ENCODE measurements at places on chromosomes 7 and 10. TPM values are rescaled to one million over a fixed set of nuclear protein-coding genes. Genes with fewer than 3 reads are reported as not detected.

Gene FAM25G
- not detected for polyA plus RNA-seq

Gene C10orf53
- not detected for polyA plus RNA-seq

Gene CYP2W1
- 1.2 TPM for polyA plus RNA-seq

- no peak for DNase-seq
Observed at GRCh38 chr7:17318146-17318545, 19.7 kb downstream of the AHR start.

GRCh38 chr7:134375206-134375605 is 58.5 kb upstream of the SLC35B4 start:
- DNase-seq, result no peak

DNA sequence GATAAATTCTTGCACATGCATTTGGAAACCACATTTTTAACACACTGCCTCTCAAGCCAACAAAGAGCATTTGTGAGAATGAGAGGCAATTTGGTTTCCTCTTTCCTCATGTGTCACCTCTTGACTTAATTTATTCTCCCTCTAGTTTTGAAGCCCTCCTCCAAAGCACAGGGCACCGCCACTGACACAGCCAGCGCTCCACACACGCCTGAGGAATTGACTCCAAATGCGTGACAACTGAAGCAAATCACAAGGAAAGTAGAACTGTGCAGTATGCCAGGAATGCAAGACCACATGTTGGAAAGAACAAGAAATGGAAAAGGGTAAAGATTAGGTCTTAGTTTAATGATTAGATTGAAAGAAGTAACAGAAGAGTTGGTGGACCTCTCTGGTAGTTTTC is 173.3 kb downstream of the LSM5 start:
- DNase-seq, result no peak

Gene MKI67
- polyA plus RNA-seq, result 50.3 TPM

DNA sequence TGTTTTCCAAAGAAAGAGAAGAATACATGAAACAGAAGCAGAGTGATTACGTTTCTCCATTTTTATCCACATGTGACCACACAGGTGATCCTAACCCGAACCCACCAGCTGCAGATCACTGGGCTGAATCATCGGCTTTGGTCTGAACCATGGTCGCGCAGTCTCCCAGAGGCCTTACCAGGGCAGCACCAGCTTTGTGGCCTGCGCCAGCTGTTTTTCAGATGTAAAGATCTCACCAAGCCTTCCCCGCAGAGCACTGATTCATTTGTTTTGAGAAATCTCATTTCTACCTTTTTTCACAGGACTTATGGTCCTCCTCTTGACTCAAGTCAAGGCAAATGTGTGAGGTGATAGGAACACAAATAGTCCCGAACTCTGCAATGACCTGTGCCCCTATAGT is 207.0 kb upstream of the PPP2R2D start:
- DNase-seq, result no peak

GRCh38 chr7:23347682-23348180 is 48.6 kb downstream of the MALSU1 start:
- no peak for DNase-seq

- no peak for DNase-seq
Observed at GRCh38 chr10:70188768-70189167, 18.5 kb upstream of the SAR1A start.

DNA sequence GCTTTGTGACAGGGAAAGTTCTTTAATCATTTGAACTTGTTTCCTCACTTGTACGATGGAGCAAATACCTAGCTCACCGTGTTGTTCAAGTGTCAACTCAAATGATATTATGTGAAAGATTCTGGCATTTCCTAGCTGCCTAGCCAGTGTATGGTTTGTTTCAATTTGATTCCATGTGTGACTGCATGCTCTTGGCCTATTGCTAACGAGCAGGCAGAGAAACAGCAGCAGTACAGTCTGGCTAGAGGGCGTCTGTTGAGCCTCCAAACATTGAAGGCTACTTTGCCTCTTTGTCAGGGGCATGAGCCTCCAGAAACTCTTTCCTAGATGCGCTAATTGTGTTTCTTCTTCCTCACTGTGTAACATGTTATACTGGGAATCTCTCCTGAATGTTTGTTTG is 417.4 kb downstream of the EXOC4 start:
- no peak for DNase-seq

Gene GIMAP8
- polyA plus RNA-seq, result 11.5 TPM

- DNase-seq, result no peak
Observed at GRCh38 chr7:123939784-123940183, 14.7 kb downstream of the SPAM1 start.

GRCh38 chr7:4833176-4833575 is 28.7 kb downstream of the PAPOLB start:
- DNase-seq, result no peak

DNA sequence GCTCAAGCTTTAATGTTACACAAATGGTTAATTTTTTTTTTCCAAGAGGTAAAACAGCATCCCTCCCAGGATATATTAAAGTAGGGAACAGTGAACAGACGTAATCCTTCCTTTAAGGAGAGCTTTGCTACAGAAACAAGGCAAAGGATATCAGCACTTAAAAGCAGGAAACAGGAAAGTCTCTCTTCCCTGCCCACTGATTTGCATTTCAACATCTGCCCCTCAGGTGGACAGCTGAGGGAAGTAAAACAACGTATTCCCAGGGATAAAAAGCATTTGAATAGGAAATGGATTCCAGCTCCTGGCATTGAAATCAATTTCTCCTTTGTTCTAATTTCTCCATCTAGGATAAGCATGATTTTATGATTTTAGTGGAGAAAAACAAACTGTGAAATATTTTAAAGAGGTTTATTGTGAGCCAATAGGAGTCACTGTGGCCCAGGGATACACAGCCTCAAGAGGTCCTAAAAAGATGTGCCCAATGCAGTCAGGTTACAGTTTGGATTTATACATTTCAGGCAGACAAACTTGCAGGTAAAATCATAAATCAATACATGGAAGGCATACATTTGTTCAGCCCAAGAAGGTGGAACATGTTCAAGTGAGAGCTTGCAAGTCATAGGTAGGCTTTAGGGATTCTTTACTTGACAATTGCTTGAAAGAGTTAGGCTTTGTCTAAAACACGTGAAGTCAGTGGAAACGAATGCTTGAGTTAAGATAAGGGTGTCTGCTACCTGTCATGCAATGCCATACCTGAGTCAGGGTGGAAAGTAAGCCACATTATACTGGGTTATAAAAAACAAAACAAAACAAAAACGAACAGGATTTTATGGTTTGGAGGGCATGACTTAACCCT is 286.2 kb upstream of the VWC2 start:
- no peak for DNase-seq

Gene DENND2A
- polyA plus RNA-seq, result 40.3 TPM

Gene PLAC9
- 12.6 TPM for polyA plus RNA-seq

DNA sequence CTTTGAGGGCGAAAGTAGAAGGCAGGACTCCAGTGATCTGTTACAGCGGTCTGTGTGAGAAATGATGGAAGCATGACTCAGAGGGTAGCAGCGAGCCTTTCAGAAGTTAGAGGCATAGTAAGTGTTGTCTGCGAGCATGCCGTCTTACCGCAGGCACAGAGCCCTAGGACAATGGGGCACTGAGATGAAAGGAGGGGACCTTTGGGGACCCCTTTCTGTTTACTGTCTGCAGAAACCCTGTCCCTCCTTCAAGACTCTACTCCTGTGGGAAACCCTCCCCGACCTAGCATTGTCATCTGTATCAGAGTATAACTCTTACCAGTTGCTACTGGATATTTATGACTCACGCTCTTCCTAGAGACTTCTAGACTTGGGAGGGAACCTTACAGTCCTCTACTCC is 87.2 kb upstream of the AGK start:
- no peak for DNase-seq

Gene CPED1
- 30.1 TPM for polyA plus RNA-seq

GRCh38 chr7:121062671-121063279 is 74.3 kb downstream of the CPED1 start:
- no peak for DNase-seq

Gene ALOX5
- polyA plus RNA-seq, result 1.9 TPM

- DNase-seq, result no peak
Observed at GRCh38 chr7:32941681-32942414, 15.4 kb upstream of the FKBP9 start.

DNA sequence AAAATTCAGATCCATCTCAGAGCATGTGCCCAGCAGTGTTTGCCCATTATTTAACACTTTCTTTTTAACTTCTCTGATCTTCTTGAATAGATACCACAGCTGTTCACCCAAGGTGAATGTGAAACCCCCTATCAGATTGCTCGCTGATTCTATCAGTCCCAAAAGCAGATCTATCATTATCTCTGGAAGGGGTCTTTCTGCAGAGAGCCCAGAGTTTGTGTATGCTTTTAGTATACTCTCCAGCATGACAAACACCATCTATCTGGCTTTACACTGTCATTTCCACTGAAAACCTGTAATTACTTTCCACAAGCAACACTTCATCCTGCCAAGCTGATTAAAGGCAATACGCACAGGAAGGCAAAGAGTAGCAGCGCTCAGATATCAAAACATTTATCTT is 168.2 kb downstream of the CACNA2D1 start:
- no peak for DNase-seq

GRCh38 chr10:24822590-24822989 is 98.9 kb upstream of the ARHGAP21 start:
- no peak for DNase-seq

- DNase-seq, result no peak
Observed at GRCh38 chr10:32963096-32963495, 5.1 kb upstream of the ITGB1 start.

- DNase-seq, result no peak
Observed at GRCh38 chr7:47484457-47484856, 97.5 kb downstream of the TNS3 start.

Gene LRRC61
- polyA plus RNA-seq, result 26.1 TPM

- DNase-seq, result no peak
Observed at GRCh38 chr7:158682456-158682855, 22.1 kb downstream of the NCAPG2 start.

Gene CYTH3
- 37.3 TPM for polyA plus RNA-seq

- DNase-seq, result no peak
Observed at GRCh38 chr7:143460271-143460979, 17.2 kb downstream of the TAS2R60 start.

Gene LHFPL3
- polyA plus RNA-seq, result 7.1 TPM

GRCh38 chr10:125103924-125104323 is 56.4 kb downstream of the CTBP2 start:
- DNase-seq, result no peak

GRCh38 chr7:146943483-146943882 is 826.9 kb downstream of the CNTNAP2 start:
- DNase-seq, result no peak

Gene UBE2D1
- polyA plus RNA-seq, result 53.1 TPM

Gene PRDX3
- 307 TPM for polyA plus RNA-seq

GRCh38 chr7:30328381-30328780 is 44.0 kb downstream of the ZNRF2 start:
- DNase-seq, result no peak

Gene NOS3
- polyA plus RNA-seq, result 14.2 TPM

GRCh38 chr7:98879198-98879978 is 1.1 kb downstream of the TRRAP start:
- DNase-seq, result no peak

Gene CDK1
- polyA plus RNA-seq, result 73.7 TPM

GRCh38 chr10:110805292-110805691 is 66.4 kb upstream of the PDCD4 start:
- DNase-seq, result no peak

DNA sequence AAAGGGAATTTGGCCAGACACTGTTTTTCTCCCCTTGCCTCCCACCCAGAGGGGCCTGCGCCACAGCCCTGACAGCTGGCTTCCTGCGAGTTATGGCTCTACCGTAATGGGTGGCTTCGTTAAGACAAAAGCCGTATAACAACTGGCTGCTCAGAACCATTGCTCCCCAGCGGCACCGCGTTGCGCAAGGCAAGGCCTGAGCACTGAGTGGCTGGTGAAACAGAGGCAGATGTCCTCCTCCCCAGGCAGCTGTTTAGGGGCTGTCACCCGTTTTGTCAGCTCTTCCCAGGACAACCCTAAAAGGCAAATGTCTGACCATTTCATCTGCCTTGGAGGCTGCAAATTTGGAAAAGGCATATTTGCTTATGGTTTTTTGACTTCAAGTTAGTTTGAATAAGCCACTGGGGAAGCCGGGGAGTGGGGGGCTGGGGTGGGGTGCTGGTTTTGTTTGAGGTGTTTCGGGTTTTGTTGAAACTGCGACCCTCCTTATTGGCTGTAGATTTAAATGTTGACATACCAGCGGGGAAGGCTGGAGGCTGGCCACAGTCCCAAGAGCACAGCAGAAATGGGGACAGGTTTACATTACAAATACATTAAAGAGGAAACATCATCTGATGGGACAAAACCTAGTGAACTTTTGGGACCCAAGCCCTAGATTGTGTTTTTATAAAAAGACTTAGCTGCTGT is 681 bp upstream of the SPOCK2 start:
- DNase-seq, result no peak

Gene HHEX
- polyA plus RNA-seq, result 11.1 TPM

- no peak for DNase-seq
Observed at GRCh38 chr7:135801877-135802276, 53.3 kb upstream of the FAM180A start.

DNA sequence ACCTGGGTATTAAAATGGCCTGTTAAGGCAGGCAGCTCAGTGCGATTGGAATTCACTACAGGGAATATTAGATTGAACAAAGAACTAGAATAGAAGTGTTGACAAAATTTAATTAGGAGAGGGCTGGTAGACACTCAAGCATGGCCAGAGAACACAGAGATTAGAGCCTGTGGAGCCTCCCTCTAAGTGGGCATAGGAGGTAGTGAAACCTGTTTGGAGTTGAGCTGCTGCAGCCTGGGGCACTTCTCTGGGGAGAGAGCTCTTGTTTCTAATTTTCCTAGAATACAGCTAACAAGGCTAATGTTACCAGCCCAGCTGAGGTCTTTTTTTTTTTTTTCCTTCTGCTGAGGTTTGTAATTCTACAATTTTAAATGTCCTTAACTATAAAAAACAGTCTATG is 46.4 kb downstream of the TMEM168 start:
- DNase-seq, result no peak

GRCh38 chr10:34229917-34230316 is 585.2 kb downstream of the PARD3 start:
- no peak for DNase-seq

Gene WNT16
- 0.10 TPM for polyA plus RNA-seq

Gene CRHR2
- polyA plus RNA-seq, result 0.09 TPM
